ENCODE measurements at places on chromosomes 2 and 18.

GRCh38 chr2:202251494-202251893, 13.1 kb upstream of the SUMO1 start:
- DNase-seq, result no peak

DNA sequence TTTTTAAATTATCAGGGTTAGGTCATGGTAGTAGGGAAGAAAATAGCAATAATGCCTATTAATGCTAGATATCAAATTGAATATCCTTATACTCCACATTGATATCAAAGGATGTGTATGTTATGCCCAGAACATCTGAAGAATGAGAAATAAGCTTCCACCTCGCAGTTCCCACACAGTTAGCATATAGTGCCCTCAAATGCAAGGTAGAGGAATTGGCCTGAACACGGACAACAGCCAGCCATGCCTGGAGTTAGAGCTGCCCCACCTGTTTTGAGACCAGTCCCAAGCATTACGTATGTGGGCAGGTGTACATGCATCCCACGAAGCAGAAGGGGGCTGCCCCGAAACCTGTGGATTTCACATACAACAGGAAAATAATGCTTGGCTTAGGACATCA, 79.6 kb downstream of the SUMO1 start:
- no peak for DNase-seq

DNA sequence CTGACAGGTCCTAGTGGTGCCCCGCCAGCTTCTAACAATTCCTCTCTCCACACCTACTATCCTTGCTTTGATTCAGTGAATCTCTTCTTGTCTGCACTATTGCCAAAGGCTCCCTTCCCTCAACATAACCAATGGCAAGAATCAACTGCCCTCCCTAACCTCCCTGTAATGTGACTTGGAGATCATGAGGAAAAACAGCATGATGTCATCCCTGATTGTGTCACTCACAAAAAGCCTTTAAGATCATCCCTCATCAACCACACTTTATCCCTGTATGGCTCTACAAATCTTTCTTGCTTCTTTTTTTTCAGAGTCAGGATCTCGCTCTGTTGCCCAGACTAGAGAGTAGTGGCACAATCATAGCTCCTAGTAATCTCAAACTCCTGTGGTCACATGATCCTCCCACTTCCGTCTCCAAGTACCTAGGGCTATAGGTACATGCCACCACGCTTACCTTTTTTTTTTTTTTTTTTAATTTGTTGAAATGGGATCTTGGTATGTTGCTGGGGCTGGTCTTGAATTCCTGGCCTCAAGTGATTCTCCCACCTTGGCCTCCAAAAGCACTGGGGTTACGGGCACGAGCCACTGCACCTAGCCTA, 19.7 kb downstream of the SAP130 start:
- DNase-seq, result no peak

DNA sequence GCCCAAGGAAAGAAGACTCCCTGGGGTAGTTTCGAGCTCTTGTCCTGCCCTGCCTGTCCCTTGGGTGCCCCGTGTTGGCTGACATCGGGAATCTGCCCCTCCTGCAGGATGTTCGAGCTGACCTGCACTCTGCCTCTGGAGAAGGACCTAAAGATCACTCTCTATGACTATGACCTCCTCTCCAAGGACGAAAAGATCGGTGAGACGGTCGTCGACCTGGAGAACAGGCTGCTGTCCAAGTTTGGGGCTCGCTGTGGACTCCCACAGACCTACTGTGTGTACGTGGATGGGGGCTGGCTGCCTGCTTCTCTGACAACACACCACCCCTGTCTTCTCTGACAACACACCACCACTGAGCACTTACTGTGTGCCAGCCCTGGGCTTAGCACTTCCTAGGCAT, 210.8 kb downstream of the DYSF start:
- no peak for DNase-seq

DNA sequence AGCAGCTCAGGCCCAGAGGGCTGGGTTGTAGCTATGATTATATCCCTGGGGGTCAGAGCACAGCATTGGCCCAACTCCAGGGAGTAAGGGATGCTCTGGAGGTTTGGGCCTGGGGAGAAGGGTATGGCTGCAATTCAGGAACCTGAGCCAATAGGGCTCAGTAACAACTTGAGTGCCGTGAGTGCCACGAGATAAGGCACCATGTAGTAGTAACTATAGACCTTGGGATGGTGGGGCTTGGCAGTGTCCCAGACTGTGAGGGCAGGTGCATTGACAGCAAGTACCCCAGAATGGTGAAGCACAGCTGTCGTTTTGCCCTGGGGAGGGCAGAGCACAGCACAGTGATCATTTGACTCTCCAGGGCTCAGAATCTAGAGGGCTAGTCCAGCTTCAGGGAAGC, 45.1 kb upstream of the ZNF396 start:
- DNase-seq, result no peak

GRCh38 chr2:191255756-191256312, 10.6 kb downstream of the MYO1B start:
- DNase-seq, result no peak

DNA sequence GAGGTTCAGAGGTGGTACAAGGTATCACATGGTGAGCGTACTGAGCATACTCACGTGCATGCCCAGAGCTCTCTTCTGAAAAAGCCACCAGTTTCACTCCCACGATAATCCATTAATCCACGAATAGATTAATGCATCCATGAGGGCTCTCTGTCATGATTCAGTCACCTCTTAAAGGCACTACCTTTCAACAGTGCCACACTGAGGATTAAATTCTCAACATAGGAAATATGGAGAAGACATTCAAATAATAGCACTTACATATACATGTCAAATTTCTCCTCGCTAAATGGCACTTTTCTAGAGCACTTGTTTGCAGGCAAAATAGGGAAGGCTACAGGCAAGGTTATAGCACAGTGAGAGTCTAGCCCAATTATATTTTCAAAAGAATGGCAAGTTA, 825.9 kb downstream of the TRIB2 start:
- no peak for DNase-seq

GRCh38 chr2:241269707-241270520, 45.6 kb downstream of the HDLBP start:
- DNase-seq, result no peak

GRCh38 chr2:168194784-168195522, 52.4 kb downstream of the STK39 start:
- DNase-seq, result no peak

DNA sequence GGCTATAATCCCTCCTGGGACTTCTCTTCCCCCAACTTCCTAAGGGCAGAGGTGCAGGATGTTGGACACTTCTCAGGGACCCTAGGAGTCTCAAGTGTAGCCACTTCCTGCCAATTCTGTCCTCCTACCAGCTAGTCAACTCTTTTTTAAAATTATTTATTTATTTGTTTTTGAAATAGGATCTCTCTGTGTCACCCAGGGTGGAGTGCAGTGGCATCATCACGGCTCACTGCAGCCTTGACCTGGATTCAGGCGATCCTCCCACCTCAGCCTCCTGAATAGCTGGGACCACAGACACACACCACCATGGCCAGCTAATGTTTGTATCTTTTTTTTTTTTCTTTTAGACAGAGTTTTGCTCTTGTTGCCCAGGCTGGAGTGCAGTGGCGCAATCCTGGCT, 11.5 kb downstream of the SFTPB start:
- DNase-seq, result no peak

- DNase-seq, result no peak
Observed at GRCh38 chr18:36901277-36901701, 72.4 kb downstream of the KIAA1328 start.

GRCh38 chr2:84083984-84084383, 375.1 kb downstream of the SUCLG1 start:
- no peak for DNase-seq

DNA sequence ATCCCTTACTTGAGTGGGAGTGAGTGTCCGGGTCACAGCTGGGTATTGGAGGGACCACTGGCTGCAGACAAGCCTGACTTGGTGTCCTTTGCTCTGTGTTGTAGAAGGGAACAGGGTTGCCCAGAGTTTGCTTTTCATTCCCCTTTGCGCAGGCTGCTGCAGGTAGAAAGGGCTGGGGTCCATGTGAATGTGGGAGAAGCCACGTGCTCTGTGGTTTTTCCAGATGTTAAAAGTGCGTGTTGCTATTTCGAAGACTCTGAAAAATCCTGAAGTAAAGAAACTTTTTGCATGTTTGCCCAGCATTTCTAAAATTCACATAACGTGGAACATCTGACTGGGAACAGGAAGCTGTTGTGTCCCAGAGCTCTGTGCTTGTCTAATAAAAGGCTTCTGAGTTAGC, 28.8 kb downstream of the GLI2 start:
- DNase-seq, result no peak

DNA sequence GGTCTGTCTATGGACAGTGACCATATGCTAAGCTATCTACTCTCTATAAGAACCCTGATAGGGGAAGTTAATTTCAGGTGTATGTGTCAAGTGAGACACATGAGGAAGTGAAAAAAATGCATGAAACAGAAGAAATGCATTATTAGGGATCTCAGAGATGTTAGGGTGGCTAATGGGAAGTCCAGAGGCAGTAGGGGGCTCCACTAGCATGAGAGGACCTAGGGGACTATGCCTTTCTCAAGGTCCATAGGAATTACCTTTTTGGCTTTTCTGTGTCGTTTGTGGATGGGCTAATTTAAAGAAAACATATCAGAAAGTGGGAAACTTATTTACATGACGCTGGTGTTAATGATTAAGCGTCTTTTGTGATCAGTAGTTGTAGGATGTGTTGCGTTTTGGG, 1653.2 kb downstream of the DPP10 start:
- no peak for DNase-seq

DNA sequence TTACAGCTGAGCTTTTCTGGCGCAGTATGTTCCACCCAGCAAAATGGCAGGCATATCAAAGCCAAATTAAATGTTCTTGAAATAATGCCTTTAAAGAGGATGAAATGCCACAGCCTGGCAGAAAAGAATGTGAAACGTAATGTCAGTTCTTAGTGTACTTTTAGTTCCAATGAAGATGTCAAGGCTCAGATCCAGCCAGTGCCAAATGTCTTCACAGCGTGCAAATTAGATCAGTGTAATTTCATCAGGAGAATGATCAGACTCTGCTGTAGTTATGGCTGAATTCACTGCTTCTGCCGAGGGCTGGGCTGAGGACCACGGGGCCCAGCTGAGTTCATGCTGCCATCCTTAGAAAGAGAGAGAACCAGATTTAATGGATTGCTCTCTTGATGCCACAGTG, 78.7 kb upstream of the ITGA4 start:
- no peak for DNase-seq

DNA sequence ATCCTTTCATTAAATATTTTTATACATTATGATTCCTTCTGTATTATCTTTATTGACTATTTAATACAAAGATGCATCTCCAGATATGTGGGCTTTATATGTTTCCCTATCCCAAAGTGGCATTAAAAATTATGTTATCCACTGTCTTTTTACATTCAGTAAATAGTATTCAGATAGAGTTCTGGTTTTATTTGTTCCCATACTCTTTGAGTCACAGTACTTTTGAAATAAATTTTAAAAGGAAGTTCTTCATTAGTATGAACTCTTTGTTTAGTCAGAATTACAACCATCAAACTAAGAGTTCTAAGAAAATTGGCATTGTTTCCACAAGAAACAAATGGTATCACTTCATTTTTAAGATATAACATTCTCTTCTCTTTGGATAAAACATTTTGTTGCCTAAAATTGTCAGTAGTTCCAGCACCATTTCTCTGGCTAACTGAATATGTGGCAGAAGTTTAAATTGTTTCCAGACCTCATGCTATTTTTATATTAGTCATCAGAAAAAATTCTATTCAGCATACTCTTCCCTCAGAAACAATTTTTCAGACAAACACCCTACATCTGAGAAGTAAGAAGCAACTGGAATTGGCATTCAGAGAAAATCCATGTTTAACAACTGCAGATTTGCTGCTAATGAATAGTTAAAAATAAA, 88.5 kb upstream of the COL5A2 start:
- DNase-seq, result no peak

GRCh38 chr2:168037778-168038177, 209.6 kb downstream of the STK39 start:
- no peak for DNase-seq

- no peak for DNase-seq
Observed at GRCh38 chr2:172427990-172428831, 825 bp downstream of the ITGA6 start.

DNA sequence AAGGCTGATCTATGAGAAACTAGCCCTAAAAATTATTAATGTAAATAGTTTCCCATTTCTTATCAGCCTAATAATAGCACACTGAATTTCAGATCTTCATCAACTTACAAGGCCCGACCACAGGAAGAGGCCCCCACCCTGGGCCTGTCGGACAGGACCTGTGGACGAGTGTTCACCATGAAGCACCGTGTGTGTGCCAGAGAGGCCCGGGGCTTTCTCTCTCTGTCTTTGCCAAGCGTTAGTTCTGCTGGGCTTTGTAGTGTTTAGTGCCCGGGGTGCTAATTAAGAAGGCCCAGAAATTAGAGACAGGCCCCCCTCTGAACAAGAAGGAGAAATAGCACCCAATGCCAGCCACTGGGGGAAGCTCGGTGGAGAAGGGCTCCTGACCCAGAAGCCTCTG, 265.7 kb downstream of the TWIST2 start:
- DNase-seq, result no peak

DNA sequence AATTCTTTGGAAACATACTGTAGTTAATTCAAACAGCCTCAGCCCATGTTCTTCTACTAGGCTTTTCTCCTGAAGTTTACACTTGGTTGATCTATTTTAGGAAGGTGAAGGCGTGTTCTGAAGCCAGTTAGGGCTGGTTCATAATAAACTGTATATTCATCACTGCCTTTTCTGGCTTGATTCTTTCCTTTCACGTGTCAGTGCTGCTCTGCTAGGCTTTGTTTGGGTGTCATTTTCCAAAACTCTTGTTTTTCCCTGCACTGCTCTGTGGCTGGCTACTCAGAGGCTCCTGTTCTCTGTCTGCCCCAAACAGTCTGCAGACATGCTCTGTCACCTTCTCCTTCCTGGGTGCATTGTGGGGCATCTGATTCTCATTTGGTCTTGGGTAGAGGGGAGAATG, 136.1 kb downstream of the PARD3B start:
- no peak for DNase-seq

GRCh38 chr18:30439174-30439573, 603.4 kb downstream of the DSC3 start:
- DNase-seq, result no peak

- DNase-seq, result no peak
Observed at GRCh38 chr2:236882930-236883329, 202.8 kb upstream of the COPS8 start.

GRCh38 chr18:36511791-36512352, 214.4 kb downstream of the FHOD3 start:
- no peak for DNase-seq

DNA sequence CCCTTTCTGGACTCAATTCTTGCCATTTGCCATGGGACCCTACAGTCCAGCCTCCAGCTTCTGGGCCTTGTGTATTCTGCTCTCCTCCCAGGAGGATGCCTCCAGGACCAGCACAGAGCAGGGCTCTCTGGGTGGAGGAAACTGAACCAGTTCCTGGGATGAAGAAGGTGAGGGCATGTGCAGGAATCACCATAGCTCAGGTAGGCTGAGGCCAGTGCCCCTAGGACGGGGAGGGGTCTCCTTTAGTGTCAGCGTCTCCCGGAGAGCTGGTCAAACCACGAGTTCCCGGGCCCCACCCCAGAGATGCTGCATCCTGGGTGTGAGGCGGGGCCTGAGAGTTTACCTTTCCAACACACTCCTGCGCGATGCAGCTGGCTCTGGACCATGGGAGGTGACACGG, 5.8 kb upstream of the PRELID3A start:
- DNase-seq, result no peak
